ENCODE measurements at places on chromosomes 13 and 19.

DNA sequence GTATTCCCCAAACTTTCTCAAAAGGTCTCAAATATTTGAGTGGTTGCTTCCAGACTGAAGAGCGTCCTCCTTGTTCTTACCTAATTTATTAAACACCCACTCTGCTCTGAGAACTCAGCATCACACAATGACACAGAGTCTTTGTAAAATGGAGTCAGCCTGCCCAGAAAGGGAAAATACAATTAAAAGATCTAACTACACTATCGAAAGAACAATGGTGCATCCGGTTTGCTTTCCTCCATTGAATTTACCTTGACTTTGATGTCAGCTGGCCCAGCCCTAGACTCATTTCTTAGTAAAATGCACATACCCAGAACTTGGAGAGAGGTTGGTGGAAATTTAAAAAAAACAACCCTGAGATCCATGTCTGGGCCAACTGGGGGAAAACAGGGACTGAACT is 120.7 kb upstream of the SERP2 start:
- no peak for DNase-seq

- DNase-seq, result peak; percentile 62
Observed at GRCh38 chr13:20136781-20137703, 23.8 kb downstream of the GJA3 start.

- no peak for DNase-seq
Observed at GRCh38 chr13:44578067-44578400, 1.9 kb upstream of the TSC22D1 start.

DNA sequence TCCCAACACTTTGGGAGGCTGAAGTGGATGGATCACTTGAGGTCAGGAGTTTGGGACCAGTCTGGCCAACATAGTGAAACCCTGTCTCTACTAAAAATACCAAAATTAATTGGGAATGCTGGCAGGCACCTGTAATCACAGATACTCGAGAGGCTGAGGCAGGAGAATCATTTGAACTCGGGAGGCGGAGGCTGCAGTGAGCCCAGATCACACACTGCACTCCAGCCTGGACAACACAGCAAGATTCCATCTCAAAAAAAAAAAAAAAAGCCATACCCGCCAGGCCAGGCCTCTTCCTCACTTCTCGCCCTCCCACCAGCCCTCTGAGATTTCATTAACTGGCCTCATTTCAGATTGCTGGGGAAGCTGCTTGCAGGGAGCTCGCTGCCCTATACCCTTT is 7.7 kb upstream of the RELB start:
- no peak for DNase-seq

- no peak for DNase-seq
Observed at GRCh38 chr13:77390391-77390790, 63.5 kb upstream of the MYCBP2 start.

DNA sequence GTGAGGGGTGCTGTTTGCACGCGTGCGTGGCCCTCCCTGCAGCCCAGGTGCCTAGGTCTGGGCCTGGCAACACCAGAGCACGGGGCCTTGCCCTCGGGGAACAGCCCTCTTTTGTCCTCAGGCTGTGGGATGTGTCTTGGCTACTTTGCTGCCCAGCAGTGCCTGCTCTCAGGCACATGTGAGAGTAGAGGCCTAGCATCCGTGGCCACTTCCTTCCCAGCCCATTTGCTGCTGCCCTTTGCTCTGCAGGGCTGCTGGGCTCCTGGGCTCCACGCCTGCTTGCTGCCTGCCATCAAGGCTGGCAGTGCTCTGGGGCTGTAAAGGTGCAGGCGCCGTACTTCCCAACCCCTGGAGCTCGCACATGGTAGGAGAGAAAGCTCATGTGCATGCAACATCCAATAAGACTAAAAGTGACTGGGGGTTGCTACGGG is 46.6 kb downstream of the CAPN12 start:
- no peak for DNase-seq

- no peak for DNase-seq
Observed at GRCh38 chr13:100382785-100383184, 205.8 kb downstream of the GGACT start.

DNA sequence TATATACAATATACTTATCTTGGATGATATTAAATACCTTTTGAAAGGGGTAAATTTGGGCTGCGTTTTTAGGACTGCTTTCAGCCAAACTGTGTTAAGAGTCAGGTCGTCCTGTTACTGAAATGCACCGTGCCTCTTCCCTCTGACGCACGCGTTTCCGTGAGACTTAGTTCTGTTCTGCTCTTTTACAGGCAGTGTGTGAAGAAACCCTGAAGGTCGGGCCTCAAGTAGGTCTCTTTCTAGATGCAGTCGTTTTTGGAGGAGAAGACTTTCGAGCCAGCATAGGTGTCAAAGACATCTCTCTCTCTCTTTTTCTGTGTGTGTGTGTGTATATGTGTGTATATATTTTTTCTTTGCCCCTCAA is 107.0 kb downstream of the ZIC5 start:
- DNase-seq, result no peak

DNA sequence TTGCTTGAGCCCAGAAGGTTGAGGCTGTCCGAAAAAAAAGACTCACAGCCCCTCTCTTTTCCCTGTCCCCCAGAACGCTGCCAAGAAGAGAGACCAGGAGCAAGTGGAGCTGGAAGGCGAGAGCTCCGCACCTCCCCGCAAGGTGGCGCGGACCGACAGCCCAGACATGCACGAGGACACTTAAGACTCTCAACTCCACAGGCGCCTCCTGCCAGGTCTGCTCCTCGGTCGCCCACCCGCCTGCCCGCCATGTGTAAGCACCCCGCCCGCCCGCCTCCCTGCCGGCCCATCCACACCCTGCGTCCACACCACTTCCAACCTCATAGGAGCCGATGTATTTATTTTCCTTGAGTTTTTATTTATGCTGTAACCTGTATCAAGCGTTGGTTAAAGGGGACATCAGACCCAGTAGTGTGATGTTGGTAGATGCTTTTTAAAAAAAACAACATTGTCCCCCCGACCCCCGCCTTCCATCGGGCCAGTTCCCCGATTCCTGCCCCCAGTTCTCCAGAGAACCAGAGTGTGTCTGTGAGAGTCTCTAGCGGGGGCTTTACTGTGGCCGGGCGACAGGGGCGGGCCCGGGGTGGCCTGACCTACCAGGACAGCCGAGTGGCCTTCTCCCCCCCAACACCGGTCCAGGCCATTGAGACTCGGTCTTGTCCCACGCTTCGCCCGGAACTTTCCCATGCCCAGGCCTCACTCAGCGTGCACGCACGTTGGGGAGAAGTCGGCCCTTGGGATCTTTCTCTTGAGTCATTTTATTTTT is 10.3 kb downstream of the DDA1 start:
- DNase-seq, result no peak

DNA sequence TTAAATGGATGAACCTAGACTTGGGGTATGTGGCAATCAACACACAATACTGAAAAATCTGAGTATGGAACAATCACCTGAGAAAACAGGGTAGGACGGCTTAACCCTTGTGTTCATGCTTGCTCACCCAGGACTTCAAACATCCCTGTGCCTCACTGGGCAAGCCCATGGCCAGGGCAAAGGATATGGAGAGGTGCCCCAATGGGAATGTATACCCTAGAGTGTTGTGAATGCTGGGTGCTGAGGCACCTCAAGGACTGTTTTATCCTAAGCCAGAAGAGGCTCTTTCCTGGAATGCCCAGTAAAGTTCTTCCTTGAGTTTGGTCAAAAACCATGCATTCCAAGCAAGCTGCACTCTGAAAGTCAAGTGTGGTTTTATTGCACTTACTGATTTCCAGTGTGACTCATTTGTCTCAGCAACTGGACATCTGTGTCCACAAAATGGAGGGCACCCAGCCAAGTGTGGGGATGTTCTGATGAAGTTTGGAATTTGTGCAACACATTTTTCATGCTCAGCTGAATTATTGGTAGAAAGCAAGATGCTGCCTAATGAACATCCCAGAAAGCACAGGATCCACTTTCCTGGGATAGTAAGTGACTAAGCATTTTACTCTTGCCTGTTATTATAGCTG is 531.3 kb downstream of the RFC3 start:
- DNase-seq, result no peak

GRCh38 chr13:44334751-44335150 is 38.9 kb upstream of the SERP2 start:
- no peak for DNase-seq

DNA sequence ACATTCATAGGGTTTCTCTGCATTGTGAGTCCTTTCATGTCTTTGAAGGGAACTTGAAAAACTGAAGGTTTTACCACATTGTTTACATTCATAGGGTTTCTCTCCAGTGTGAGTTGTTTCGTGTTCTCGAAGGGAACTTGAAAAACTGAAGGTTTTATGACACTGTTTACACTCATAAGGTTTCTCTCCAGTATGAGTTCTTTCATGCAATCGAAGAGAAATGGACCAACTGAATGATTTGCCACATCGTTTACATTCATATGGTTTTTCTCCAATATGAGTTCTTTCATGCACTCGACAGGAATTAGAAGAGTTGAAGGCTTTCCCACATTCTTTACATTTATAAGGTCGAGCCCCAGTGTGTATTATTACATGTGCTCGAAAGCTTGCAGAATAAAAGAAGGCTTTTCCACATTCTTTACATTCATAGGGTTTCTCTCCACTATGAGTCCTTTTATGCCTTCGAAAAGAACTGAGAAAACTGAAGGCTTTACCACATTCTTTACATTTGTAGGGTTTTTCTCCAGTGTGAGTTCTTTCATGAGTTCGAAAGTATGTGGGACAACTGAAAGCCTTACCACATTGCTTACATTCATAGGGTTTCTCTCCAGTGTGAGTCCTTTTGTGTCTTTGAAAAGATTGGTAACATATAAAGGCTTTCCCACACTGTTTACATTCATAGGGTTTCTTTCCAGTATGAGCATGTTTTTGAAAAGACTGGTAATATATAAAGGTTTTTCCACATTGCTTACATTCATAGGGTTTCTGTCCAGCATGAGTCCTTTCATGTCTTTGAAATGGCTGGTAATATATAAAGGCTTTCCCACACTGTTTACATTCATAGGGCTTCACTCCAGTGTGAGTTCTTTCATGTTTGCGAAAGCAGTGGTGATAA is 20.7 kb downstream of the ZNF14 start:
- no peak for DNase-seq

DNA sequence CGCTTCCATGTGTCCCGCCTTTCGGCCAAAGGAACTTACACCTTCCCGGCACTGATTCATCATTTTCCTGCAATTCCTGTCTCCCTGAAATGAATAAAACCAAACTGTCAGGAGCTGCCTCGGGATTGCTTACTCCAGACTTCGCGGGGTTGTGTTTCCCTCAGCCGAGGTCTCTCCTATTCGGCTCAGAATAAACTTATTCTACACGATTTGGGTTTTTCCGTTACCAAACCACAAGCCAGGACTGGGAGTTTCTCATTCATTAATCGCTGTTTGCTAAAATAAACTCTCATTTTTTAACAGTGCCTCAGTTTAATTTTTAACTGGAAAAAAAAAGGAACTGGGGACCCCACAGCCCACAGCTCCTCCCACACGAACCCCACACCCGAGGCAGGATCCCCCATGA is 667 bp downstream of the ZNF878 start:
- DNase-seq, result peak; percentile 32

Measured in activated CD8-positive, alpha-beta T cell treated with anti-CD3 and anti-CD28 coated beads for 36 hours (primary cell).